Amniotic stem cell (primary cell): ENCODE measurements at places on chromosomes 4 and X.

- no peak for DNase-seq
Observed at GRCh38 chr4:147732518-147733235, 789 bp downstream of the ARHGAP10 start.

DNA sequence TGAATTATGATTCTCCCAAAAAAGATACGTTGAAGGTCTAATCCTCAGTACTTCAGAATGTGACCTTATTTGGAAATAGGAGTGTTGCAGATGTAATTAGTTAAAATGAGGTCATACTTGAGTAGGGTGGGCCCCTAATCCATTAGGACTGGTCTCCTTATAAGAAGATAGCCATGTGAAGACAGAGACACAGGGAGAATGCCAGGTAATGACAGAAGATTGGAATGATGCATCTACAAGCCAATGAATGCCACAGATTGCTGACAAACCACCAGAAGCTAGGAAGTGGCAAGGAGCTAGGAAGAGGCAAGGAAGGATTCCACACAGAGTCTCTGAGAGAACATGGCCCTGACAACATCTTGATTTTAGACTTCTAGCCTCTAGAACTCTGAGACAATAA lies 7.4 kb upstream of the RPS6KA3 start:
- no peak for DNase-seq

DNA sequence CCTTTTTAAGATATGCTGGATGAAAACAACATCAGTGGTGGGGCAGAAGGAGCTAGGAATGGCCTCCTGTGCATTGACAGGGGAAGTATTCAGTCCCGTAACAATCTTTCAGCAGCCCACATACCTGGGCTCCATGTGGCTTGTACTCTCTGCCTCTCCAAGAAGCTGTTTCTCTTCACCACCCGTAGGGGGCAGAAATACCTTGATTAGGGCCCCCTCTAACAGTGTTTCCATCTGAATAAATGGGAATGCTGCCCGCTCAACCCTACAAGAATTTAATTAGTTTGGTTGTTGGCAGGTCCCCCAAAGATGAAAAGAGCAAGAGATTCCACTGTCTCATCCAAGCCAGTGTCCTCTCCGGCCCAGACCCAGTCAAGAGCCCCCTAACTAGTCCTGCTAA lies 155.2 kb downstream of the SMIM20 start:
- DNase-seq = no peak

GRCh38 chr4:124202099-124202498 lies 510.4 kb downstream of the ANKRD50 start:
- DNase-seq = no peak

DNA sequence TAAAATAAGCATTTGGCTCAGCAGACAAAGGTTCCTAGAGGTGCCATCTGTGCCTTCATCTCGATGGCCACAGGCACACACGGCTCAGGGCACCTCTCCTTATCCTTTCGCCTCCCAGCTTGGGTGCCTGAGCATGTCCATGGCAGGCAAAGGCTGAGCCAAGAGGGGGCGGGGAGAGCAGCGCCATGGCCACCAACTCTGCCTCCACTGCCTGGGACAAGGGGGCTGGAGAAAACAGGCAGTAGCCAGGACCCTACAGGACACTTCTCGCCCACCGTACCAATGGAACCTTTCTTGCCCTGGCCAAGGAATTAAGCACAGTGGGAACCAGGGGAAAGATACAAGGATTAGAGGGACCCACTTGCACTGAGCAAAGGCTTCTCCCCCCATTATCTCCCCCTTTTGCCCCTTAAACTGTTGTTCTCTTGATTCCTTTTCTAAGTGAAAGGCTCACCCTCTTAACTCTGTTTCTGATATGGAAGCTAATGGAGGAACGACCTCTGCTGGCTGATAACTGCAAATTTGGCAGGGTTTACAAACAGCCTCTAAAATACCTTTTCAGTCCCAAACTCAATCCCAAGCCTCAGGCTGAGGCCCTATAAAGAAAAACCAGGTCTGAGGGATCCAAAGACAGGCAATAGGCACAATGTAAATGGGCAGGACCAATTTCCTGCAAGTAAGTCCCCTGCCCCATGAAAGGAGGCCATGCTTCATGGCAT lies 335.2 kb downstream of the ADAM29 start:
- DNase-seq = no peak

DNA sequence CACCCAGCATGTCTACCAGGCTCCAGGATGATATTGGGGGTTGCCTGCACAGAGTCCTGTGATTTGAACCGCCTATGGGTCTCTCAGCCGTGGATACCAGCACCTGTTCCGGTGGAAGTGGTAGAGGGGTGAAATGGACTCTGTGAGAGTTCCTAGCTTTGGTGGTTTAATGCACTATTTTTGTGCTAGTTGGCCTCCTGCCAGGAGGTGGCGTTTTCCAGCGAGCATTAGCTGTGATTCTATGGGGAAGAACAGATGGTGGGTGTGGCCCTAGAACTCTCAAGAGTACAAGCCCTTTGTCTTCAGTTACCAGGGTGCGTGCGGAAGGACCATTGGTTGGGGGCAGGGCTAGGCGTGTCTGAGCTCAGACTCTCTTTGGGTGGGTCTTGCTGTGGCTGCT lies 316.9 kb upstream of the AMOT start:
- DNase-seq = no peak

DNA sequence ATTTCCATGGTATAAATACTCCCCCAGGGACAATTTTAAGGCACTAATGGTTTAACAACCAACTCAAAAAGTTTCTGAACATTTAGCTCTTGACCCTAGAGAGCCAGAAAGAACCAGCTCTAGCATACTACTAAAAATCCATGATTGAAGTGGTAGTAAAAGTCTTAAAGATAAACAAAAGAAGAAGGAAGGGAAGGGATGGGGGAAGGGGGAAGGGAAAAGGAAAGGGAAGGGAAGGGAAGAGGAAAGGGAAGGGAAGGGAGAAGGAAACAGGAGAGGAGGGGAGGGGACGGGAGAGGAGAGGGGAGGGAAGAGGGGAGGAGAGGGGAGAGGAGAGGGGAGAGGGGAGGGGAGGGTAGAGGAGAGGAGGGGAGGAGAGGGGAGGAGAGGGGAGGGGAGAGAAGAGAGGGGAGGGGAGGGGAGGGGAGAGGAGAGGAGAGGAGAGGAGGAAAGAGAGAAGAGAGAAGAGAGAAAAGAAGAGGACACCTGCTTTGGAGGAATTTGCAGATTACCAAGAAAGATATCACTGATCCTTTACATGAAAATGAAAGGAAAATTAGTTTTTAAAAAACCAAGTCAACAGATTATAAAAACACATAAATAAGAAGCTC lies 26.4 kb upstream of the FAM241A start:
- DNase-seq = no peak

DNA sequence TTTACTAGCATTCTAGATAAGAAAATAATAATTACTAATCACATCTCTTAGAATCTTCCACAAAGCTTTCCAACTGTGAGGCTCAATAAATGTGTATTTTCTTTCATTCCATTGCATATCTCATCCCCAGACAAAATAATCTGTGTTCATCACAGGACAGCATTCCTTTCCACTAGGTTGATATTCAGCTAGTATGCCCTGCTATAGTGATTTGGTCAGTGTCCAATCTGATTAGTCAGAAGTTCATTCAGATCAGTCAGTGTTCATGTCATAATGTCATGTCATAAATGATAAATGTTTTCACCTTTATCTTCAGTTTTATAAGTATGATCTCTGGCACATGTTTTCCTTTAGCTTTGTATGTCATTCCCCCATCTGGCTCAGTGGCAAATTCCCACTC lies 611.4 kb downstream of the KCTD8 start:
- DNase-seq = no peak

DNA sequence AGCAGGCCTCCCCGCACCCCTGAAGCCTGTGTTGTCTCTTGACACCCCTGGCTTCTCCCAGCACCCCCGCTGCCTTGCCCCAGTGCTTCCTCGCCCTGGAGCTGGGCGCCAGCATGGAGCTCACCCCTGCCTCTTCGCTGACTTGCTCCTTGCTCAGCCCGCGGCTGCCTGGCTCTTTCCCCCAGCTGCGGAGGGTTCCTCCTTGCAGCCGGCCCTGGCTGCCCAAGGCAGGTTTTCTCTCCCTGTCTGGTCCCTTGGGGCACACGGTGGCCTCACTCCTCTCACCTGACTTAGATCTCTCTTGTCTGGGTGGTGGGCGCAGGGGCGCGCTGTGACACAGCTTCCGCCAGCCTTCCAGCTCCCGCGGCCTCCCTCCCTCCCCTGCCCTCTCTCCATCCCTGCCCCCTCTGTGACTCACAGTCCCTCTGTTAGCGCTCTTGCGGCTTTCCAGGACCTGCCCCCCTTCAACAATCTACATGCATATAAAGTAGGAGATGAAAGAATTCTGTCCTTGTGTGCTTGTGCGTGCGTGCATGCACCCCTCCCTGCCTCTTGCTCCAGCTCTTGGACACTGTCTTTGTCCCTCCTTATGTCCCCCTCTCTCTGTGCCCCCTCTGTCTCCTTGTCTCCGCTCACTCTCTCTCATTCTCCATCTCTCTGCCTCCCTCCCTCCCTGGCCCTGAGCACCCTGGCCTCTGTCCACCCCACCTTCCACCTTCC lies 2.2 kb downstream of the PLXNB3 start:
- DNase-seq = peak; percentile 31

DNA sequence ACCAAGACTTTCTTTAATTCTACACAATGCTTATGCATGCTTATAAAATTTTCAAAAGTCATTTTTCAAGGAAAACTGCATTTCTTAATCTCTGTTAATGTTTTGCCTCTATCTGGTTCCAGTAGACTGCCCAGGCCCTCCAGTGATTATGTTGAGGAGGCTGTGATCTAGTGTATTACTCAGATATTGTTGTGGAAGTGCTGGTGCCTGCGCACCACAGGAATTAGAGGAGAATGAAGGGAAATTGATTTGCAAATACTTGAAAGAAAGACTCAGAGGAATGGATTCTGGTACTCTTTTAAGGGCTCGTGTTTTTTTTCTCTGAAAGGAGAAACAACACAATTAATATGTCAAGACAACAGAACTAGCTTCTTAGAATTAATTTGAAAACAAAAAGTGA lies 1015.1 kb downstream of the RPA4 start:
- no peak for DNase-seq

- no peak for DNase-seq
Observed at GRCh38 chr4:47434931-47435330, 28.6 kb downstream of the COMMD8 start.

- DNase-seq = no peak
Observed at GRCh38 chr4:22695029-22695428, 2.3 kb downstream of the GBA3 start.

- DNase-seq = no peak
Observed at GRCh38 chrX:110795645-110796406, at the start of gene CHRDL1. TSS of gene CHRDL1 (minus strand) at chrX:110795817. CDS start at chrX:110792181, 3,636 bp downstream.

- no peak for DNase-seq
Observed at GRCh38 chrX:119363391-119363790, 35.7 kb upstream of the SLC25A43 start.

GRCh38 chr4:138193963-138194362 lies 48.2 kb downstream of the SLC7A11 start:
- DNase-seq = no peak

- DNase-seq = no peak
Observed at GRCh38 chr4:38180456-38180855, 220.3 kb downstream of the PTTG2 start.

DNA sequence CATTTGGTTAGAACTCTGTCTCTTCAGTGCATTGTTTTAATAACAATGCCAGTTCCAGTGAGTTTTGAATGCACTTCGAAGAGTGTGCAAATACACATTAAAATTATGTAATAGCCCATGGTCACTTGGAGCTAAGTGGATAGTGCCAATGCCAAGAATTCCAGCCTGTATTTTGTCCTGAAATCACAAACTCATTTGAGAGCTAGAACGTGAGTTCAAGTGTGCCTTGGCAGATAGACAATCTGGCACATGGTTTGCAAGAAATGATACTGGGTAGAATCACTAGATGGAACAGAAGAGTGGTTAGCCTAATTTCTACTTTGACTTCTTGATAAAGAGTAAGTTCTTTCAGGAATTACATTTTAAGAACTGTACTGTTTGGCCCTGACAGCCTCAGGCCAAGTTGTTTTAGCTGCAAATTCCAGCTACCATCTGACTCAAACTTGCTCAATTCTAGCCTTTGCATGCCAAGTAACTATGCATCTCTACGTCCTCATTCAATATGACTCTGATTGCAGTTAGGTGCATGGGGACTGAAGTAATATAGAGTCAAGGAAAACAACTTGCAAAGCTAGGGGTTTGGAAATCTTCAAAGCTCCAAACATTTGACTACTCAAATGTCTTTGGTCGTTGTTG lies 131.9 kb upstream of the SMIM31 start:
- no peak for DNase-seq

GRCh38 chr4:129138810-129139496 lies 43.0 kb downstream of the C4orf33 start:
- DNase-seq = no peak

DNA sequence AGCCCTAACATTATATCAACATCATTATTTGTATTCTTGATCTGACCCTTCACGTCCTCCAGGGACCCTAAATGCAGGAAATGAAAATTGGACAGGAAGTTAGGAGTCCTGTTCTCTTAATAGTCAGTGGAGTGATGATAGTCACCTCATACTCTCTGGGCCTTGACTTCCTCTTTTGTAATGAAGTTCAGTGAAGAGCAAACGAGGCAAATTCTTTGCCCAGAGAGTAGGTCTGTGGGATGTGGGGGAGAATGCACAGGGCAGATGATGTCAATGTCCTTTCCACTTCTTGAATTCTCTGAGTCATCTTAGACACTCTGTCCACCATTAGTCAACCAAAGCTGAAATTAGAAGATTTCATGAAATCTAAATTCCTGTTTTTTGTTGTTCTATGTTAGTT lies 17.1 kb upstream of the GPRIN3 start:
- DNase-seq = no peak

- no peak for DNase-seq
Observed at GRCh38 chr4:78616046-78616498, 64.5 kb downstream of the ANXA3 start.

- no peak for DNase-seq
Observed at GRCh38 chrX:154021131-154021611, 1.5 kb upstream of the IRAK1 start.

- DNase-seq = no peak
Observed at GRCh38 chr4:38011511-38012162, 51.4 kb downstream of the PTTG2 start.

DNA sequence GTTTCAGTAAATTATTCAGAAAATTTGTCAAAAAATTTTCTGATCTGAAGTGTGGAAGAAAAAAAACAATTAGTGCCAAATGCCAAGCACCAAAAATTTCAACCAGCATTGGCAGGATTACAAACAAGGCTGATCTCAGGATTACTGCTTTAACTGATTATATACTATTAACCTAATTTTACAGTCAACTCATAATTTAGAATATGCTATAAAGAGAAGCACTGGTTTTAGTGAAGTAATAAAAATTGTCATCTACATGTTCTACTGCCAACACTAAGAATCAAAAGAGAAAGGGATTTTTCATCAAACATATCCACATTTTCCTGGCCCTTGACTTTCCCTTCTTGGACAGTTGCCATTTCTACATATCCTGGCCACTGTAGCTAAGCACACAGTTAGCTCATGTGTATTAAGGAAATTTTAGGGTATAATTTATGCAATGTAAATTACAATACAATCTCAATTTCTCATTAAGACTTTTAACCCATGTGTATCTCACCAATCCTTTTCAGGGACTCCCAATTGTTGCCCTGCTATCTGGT lies 33.8 kb downstream of the THOC2 start:
- no peak for DNase-seq

- DNase-seq = no peak
Observed at GRCh38 chr4:73976217-73976616, 5.6 kb downstream of the PF4 start.
